EL (cell line): ENCODE measurements at places on chromosomes 6 and 20.

GRCh38 chr6:36955671-36956445 lies 1.3 kb downstream of the PI16 start:
- DNase-seq = no peak

GRCh38 chr6:170224694-170225660 lies 65.9 kb downstream of the DLL1 start:
- DNase-seq = peak; percentile 52

DNA sequence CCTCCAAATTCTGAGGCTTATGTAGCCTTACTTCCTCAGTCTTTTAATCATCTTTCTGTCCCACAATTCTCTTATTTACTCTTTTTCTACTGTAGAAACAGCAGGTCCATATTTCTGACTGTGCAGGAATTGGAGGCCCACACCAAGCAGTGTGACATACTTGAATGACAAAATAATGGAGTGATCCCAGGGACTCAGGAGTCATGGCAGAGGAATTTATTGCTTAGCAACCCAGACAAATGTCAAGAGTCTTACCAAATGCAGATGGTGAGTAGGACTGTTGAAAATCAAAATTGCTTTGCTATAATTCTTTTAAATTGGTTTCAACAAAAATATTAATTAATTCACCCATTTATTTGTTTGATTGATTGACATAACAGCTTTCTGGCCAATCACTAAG lies 59.9 kb downstream of the HTR1B start:
- DNase-seq = peak; percentile 71

- DNase-seq = no peak
Observed at GRCh38 chr6:231779-232178, 60.5 kb upstream of the DUSP22 start.

DNA sequence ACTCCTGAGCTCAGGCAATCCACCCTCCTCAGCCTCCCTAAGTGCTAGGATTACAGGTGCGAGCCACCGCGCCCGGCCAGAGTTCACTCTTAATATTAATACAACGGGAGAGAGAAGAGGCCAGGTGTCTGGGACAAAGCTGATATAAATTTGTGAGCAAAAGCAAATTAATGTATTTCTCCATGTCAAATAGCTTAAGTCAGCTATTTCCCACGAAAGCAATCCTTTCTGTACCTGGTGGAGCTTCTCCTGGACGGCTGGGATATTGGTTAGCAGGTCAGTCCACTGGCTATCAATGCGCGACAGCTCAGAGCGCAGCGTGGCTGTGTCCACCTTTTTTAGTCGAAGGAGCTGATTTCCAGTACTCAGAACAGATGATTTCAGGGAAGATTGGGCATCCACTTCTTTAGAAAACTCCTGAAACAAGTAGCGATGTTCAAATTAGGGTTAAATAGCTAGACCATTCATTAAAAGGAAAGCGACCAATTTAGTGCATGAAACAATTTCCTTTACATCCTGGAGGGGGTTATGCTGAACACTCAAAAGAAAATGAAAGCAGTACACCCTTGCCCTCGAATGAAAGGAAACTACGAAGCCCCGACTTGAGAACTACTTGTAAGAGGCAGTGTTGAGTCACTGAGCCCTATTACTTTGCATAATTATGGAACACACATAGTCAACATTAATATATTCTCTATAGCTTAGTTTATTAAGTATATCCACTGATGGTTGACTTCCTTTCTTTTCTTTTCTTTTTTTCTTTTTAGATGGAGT lies 403.4 kb downstream of the SYNE1 start:
- DNase-seq = no peak

DNA sequence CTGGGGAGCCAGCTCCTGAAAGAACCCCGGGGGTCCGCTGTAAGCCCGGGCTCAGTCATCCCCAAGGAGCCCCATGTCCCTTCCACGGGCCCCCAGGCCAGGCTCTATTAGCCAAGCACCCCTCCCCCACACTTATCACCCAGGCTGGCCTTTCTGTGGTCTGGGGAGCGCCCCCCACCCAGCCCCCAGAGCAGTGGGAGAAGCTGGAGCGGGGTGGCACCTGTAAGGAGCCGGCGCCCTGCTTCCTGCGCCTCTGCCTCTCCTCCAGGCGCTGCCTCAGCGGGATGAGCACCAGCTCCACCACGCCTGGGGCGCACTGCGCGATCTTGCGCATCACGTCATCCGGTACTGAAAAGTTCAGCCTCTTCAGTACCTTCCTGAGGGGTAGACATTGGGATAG lies 2.3 kb downstream of the SPEF1 start:
- no peak for DNase-seq

GRCh38 chr20:32031007-32031958 lies 20.8 kb upstream of the HCK start:
- DNase-seq = peak; percentile 90

GRCh38 chr6:149717255-149717587 lies 680 bp downstream of the LATS1 start:
- DNase-seq = no peak

DNA sequence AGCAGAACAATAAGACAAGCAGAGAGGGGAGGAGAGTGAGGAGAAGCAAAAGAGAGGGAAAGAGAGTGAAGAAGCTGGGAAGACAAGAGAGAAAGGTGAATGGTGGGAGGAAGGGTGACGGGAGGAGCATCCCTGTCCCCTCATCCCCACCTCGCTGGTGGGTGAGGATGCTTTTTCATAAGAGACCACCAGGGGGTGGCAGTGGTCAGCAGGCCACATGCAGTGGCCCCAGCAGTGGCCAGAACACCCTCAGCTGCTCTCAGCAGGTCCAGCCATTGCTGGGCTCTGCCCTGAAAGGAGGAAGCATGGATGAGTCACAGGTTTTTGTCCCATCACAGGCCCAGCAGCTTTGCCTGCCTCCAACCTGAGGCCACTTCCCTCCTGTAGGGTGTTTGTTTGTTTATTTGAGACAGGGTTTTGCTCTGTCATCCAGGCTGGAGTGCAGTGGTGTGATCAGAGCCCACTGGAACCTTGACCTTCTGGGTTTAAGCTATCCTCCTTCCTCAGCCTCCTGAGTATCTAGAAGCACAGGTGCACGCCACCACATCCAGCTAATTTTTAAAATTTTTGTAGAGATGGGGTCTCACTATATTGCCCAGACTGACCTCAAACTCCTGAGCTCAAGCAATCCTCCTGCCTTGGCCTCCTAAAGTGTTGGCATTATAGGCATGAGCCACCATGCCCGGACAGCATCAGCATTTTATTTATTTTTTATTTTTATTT lies 24.0 kb downstream of the FGD2 start:
- peak; percentile 87 for DNase-seq

DNA sequence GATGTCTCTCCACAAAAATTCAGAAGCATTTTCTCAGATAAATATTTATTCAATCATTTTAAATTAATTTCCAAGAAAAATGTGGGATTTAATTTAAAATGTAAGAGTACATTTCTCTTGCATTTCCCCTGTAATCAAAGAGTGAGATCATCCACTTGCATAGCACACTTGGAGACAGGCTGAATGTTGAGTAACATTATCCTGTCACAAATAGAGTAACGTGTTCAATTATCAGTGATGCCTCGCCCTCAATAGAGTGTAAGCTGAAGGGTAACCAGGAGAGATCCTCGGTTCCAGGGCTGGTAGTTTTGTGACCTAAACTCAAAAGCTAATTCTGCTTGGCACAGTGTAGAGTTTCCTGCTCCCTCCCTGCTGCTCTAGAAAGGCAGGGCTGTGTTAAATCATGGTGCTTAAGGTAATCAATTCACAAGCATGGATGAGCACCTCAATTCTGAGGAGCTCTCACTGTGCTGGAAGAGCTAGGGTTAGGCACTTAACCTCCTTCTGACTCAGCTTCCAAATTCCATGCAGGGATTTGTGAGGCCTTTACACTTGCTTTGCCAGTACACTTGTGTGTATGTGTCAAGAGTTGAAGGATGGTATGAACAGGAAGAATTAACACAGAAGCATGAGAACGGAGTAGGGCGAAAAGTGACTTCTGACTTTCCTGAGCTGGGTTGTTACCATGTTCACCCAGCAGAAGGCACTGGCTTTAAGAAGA lies 56.6 kb downstream of the MMUT start:
- no peak for DNase-seq

- DNase-seq = no peak
Observed at GRCh38 chr6:70531133-70531532, 35.6 kb upstream of the SDHAF4 start.

DNA sequence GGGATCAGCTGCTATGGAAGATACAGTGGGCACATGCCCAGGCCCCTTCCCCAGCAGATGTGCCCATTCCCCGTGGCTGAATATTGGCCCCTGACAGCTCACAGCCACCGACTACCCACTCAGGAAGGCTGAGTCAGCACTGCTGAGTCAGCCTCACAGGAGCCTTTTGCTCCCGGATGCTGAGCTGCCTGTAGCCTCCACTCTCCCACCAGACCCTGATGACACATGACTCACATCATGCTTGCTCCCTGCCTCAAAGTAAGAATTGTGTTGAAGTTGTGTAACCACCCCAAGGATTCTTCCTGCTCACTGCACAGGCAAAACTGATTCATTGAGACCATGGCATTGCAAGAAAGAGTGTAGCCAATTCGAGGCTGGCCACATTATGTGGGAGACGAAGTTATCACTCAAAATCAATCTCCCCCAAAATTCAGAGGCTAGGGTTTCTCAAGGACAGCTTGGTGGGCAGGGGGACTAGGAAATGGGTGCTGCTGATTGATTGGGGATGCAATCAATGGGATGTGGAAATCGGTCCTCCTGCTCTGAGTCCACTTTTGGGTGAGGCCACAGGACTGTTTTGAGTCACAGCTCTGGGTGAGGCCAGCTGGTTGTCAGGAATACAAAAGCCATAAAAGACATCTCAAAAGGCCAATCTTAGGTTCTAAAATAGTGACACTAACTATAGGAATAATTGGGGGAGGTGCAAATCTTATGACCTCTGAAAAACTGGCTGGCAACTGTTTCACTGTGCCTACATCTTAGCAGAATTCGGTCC lies 556.6 kb upstream of the CDH4 start:
- DNase-seq = peak; percentile 64

GRCh38 chr6:16901782-16902181 lies 140.5 kb upstream of the ATXN1 start:
- DNase-seq = peak; percentile 63

DNA sequence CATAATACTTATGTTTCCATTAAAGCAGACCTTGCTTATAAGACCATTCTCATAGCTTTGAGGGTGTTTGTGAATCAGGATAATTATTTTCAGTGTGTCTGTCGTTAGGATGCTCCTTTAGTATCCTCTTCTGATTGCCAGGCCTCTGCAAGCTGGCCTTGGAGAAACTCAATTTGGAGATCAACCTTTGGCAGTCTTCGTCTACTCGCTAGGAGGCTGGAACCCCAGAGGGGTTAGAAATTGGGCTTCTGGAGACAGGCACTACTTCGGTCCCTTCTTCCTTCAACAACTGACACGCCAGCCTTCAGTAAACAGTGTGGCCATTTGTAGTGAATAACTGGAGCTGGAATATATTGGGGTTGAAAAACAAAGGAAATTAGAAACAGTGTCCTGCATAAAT lies 100.8 kb upstream of the CITED2 start:
- DNase-seq = no peak

GRCh38 chr6:157552820-157553485 lies 172.0 kb downstream of the ZDHHC14 start:
- DNase-seq = no peak

- no peak for DNase-seq
Observed at GRCh38 chr6:51479296-51479695, 608.1 kb downstream of the PKHD1 start.

DNA sequence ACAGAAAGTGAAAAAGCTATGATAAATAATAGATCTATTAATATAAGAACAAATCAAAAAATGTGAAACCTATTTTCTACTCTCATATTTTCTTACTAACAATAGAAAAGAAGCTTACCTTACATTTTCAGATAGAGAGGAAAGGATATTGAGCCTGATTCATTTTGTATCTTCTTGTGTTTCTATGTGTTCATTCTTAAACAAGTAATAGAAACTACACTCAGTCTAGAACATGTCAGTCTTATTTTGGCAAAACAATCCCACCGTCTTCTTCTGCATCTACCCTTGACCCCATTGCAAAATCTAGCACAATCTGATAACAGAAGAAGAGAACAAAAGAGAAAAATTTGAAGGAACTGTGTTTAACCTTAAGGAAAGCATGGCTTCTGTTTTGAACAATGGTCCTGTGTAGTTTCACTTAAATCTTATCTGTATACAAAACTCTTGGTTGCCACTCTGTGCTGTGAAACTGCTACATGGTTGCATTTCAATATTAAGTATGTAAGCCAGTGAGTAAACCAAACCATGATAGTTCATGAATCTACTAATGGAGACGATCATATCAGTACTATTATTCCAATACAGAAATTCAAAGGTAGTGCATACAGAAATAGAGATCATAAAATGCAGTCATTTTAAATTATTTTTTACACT lies 69.5 kb upstream of the LGSN start:
- no peak for DNase-seq

DNA sequence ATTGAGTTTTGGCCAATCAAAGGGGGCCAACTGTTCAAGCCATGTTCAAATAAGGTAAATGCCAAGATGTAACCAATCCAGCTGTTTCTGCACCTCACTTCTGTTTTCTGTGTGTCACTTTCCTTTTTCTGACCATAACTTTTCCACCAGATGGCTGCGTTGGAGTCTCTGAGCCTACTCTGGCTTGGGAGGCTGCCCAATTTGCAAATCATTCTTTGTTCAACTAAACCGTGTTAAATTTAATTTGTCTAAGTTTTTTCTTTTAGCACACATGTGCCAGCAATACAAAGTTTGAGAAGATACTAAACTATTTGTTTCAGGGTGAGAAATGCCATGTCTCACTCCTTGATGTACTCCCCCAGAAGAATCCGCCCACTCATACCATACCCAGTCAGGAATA lies 52.1 kb downstream of the IYD start:
- DNase-seq = no peak

DNA sequence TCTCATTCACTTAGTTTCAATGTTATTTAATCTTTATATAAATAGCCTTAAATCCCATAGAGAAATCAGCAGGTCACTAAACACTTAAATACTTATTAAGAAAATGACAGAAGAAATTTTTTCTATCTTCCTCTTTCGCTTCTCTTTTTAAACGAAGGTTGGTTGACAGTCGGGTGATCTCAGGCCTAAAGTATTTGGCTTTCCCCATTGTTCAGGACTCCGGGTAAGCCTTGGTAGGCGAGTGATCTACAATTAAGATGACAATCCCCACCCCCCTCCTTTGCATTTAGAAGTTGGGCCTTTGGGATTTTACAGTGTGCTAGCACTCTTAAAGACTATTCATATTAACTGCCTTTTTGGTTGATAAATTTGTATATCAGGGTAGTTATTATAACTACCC lies 19.7 kb upstream of the UTRN start:
- peak; percentile 94 for DNase-seq

DNA sequence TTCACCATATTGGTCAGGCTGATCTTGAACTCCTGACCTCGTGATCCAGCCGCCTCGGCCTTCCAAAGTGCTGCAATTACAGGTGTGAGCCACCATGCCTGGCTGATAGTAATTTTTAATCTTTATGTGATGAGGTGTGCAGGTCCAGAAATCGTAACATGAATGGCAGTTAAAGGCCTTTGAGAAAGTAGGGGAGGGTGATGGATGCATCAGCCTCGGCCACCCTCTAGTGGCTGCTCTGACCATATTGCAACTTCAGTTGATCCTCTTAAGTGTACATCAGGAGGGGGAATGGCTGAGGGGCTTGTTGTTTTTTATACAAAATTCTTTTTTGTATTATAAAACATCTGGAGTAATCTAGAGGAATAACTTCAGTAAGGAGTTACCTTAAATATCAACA lies 193.0 kb downstream of the ZFAND3 start:
- peak; percentile 52 for DNase-seq

GRCh38 chr6:52953911-52954839 lies 40.9 kb downstream of the GSTA4 start:
- no peak for DNase-seq

- no peak for DNase-seq
Observed at GRCh38 chr6:136103763-136104311, 146.3 kb downstream of the MTFR2 start.

GRCh38 chr6:41892921-41893564 lies 2.1 kb downstream of the USP49 start:
- DNase-seq = no peak
